CD8-positive, alpha-beta memory T cell (primary cell): ENCODE measurements at places on chromosomes 6 and 20.

GRCh38 chr6:155883334-155883731 is 427.7 kb upstream of the NOX3 start:
- DNase-seq = no peak

GRCh38 chr6:73779943-73780342 is 83.9 kb downstream of the CD109 start:
- DNase-seq = no peak

- DNase-seq = no peak
Observed at GRCh38 chr20:48636301-48636700, 191.5 kb downstream of the PREX1 start.

DNA sequence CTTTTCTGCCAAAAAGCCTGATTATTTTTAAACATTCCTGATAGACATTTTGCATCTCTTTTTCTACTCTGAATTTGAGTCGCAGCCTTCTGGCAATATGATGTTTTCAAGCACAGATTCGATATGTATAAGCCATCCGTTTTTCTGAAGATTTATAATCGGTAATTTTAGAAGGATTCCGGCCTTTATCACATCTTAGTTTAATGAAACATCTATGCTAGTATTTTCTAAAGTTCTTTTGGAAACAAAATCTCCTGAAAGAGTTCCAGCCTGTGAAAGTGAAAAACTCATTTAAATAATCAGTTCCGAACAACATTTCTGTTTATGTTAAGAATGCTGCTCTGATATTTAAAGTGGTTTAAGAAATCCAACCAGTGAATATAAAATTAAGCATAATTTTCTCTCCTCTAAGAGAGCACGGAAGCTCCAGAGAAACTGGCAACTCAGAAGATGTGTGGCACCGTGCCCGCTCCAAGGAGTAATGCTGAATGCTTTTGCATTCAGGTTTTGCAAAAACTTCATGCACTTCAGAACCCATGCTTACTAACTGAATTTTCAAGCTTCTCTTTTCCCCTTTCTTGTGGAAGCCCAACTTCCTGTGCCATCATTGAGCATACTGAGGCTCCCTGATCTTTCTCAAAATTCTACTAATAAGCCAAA is 20.7 kb downstream of the NDUFAF4 start:
- DNase-seq = no peak

- DNase-seq = no peak
Observed at GRCh38 chr20:18224968-18225568, 63.3 kb upstream of the ZNF133 start.

DNA sequence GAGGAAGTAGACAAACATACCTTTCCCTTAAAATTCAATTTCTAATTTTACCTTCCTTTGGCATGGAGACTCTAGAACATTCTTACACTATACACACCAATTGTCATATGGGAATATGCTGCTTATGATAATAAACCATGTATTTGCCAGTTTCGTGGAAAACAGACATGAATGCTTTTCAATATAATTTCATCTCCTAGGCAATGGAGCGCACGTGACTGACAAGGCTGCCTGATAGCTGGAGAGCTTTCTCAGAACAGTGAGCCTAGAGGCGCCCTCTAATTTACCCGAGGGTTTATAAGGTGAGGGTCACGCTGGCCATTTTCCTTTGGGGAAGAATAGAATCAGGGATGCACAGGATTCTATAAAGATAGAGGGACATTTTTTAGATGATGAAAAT is 56.5 kb downstream of the PRR18 start:
- no peak for DNase-seq

- DNase-seq = no peak
Observed at GRCh38 chr6:78150425-78150824, 497.6 kb downstream of the MEI4 start.

GRCh38 chr6:162726947-162727321 is 632 bp downstream of the PRKN start:
- no peak for DNase-seq
